ENCODE measurements at places on chromosomes 3 and 15.

GRCh38 chr15:33069161-33069560, 125.4 kb downstream of the FMN1 start:
- no peak for ATAC-seq

GRCh38 chr15:66774001-66774814, 72.2 kb downstream of the SMAD6 start:
- ATAC-seq: peak; percentile 64

GRCh38 chr3:150602426-150603152, 532 bp upstream of the SELENOT start:
- ATAC-seq: peak; percentile 0

DNA sequence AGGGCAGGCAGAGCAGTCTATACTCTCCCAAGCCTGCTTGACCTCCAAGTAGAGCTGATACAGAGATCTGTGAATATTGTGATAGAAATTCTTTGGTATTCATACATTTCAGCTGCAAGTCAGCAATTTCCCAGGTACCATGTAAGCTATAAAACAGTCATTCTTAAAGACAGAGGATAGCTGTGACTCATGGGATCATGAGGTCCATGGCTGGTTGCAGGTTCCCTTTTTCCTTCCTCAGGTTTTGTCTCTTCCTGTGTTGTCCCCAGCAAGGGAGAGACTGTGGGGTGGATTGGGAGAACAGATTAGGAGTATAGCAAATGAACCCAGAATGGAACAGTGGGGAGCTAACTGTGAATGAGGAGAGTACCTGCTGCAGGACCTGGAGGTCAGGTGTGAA, 5.4 kb upstream of the P4HTM start:
- ATAC-seq: no peak

- ATAC-seq: no peak
These were observed 201.3 kb upstream of the MRPL3 start for GRCh38 chr3:131704098-131704497.

- no peak for ATAC-seq
These were observed 34.7 kb upstream of the SLC41A3 start for GRCh38 chr3:126118591-126118990.

- ATAC-seq: peak; percentile 19
These were observed 8.6 kb upstream of the FBN1 start for GRCh38 chr15:48653913-48654670.

All from stimulated activated memory B cell treated with anti-CD40 and anti-IgM and Interleukin-4, amounts not matched to agents 10 μg/mL and 1 μg/mL and 100 μg/mL, for 72 hours (primary cell).